Activated CD4-positive, alpha-beta T cell treated with anti-CD3 and anti-CD28 coated beads for 4 hours (primary cell): ENCODE measurements at places on chromosomes 2 and 18.
A peak's percentile ranks its signal among the peaks of the same experiment; 100 is the strongest.

DNA sequence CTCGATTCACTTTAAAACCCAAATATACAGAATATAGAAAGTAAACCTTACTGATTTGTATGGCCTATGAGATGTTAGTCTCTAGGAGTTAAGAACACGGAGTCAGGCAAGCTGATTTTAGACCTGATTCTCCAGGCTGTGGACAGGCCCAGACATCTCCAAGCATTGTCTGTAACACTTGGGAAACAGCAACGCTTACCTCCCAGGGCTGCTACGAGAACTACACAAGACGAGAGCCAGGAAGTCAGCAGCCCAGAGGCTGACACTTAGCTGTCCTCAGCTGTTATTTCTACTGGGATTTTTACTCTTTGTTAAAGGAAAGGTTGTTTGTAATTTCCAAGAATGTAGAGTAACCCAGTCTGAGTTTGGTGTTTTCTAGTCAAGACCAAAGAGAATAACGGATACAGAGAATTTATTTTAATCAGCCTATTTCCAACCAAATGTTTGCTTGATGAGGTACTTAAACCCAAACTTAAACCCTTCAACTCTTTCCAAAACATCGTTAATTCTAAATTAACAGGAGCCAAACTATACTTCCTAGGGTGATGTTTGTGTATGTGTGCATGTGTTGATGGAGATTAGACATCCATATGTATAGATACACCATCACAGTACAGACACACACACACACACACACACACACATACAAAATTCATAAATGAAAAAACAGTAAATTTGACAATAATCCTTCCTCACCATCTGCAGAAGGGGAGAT lies 123.4 kb downstream of the LAMA1 start:
- no peak for DNase-seq

GRCh38 chr2:39335930-39336329 lies 92.2 kb upstream of the CDKL4 start:
- DNase-seq = no peak

GRCh38 chr2:128981353-128981752 lies 662.7 kb upstream of the HS6ST1 start:
- DNase-seq = no peak

DNA sequence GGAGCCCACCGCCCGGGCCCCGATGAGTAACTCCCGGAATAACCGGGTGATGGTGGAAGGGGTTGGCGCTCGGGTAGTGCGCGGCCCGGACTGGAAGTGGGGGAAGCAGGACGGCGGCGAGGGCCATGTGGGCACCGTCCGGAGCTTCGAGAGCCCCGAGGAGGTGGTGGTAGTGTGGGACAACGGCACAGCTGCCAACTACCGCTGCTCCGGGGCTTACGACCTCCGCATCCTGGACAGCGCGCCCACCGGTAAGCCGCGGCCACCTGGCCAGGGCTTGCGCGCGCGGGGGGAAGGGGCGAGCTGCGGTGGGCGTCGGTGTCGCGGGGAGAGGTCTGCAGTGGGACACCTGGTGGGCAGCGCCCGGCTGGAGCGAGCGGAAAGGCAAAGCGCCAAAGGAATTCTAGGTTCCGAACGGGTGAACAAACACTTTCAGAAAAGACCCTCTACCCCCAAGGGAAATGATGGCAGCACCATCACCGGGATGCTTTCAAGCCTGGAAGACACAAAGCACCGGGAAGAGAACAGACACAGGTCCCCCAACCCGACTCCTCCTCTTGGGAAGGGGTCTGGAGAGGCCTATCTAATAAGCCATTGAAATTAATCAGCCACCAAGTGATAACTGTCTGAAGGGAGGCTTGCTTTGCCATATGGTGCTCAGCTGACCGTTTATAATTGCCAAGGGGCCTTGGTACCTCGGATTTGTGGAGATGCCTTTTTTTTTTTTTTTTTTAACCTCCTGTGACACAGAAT lies 1.1 kb downstream of the MIB1 start:
- DNase-seq = peak; percentile 26

- DNase-seq = no peak
Observed at GRCh38 chr2:18440141-18440661, 120.3 kb downstream of the RDH14 start.

- no peak for DNase-seq
Observed at GRCh38 chr2:86280191-86280667, 57.2 kb downstream of the REEP1 start.

DNA sequence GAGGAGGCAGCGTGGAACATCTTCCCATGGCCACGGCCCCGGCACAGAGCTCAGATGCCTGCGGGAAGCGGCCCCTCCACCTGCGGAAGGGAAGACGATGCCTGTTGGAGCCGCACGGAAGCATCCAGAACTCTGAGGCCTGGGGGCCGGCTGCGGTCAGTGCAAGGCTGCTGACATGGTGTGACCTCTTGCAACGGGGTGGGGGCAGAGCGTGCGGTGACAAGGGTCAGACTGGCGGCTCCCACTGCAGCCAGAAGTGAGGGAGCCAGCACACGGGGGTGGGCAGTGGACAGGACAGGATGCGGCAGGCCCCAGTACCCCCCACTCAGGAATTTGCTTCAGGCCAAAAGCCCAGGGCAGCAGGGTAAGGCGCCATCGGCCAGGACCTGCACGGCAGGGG lies 48.8 kb downstream of the SLC66A2 start:
- DNase-seq = no peak

GRCh38 chr2:237901932-237902850 lies 42.8 kb downstream of the RAMP1 start:
- no peak for DNase-seq

DNA sequence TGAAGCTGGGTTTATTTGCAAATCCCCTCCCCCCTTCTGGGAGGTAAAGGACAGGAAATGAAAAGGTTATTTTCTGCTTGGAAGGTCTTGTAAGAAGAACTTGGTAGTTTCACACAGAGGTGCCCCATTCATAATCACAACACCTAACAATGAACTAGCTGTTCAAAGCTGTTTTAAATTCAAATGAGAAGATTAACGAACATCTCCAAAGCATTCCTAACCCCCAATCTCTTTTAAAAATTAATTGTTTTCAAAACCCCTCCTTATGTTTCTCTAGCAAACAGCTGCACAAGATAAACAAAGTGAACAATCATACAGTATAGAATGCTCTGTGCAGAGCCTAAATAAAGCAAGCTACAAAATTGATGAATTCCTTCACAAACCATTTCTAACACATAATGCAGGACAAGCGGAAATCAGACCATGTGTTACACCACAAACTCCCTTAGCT lies 271.4 kb downstream of the SATB2 start:
- DNase-seq = no peak

GRCh38 chr2:45681675-45682074 lies 30.2 kb downstream of the PRKCE start:
- DNase-seq = no peak

GRCh38 chr2:120607506-120607905 lies 128.2 kb upstream of the GLI2 start:
- no peak for DNase-seq

GRCh38 chr2:109193807-109194619 lies 65.0 kb downstream of the SH3RF3 start:
- DNase-seq = no peak

- DNase-seq = no peak
Observed at GRCh38 chr18:907885-908757, 3.5 kb downstream of the ADCYAP1 start.

- no peak for DNase-seq
Observed at GRCh38 chr2:158486970-158487325, 30.2 kb downstream of the PKP4 start.

- no peak for DNase-seq
Observed at GRCh38 chr2:218329826-218330593, 26.6 kb upstream of the CATIP start.

DNA sequence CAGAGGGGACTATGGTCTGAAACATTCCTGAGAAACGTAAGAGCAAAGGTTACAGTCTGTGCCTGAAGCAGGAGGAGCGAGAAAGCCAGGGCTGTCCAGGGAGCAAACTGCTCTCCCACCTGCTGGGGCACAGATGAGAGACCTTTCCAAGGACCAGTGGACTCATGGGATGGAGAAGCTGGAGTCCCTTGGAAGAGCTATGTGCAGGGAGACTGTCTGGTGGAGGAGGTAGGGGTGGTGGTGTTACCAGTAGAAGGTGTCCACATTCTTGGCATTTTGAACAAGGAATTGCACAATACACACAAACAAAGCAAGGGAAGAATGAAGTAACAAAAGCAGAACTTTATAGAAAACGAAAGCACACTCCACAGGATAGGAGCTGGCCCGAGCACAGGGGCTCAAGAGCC lies 97.9 kb upstream of the CYRIA start:
- DNase-seq = no peak

- no peak for DNase-seq
Observed at GRCh38 chr2:173462892-173463840, 108.5 kb downstream of the CDCA7 start.

GRCh38 chr2:230865307-230865765 lies 594 bp downstream of the ITM2C start:
- DNase-seq = no peak
